ENCODE measurements at places on chromosomes 7 and 10.
A peak's percentile ranks its signal among the peaks of the same experiment; 100 is the strongest.

- DNase-seq: no peak
These were observed 63.9 kb downstream of the PPP1R9A start for GRCh38 chr7:94971051-94971867.

- no peak for DNase-seq
These were observed 10.3 kb downstream of the SLK start for GRCh38 chr10:103977204-103977603.

- DNase-seq: no peak
These were observed 18.0 kb downstream of the SPAG6 start for GRCh38 chr10:22363305-22363704.

GRCh38 chr7:116984917-116985316 lies 31.6 kb downstream of the ST7 start:
- no peak for DNase-seq

- DNase-seq: no peak
These were observed 146.5 kb downstream of the SFMBT2 start for GRCh38 chr10:7264313-7264756.

- DNase-seq: peak; percentile 5
These were observed 554 bp downstream of the CSGALNACT2 start for GRCh38 chr10:43138757-43139241.

- DNase-seq: no peak
These were observed 427.2 kb upstream of the KLF6 start for GRCh38 chr10:4212111-4212630.

DNA sequence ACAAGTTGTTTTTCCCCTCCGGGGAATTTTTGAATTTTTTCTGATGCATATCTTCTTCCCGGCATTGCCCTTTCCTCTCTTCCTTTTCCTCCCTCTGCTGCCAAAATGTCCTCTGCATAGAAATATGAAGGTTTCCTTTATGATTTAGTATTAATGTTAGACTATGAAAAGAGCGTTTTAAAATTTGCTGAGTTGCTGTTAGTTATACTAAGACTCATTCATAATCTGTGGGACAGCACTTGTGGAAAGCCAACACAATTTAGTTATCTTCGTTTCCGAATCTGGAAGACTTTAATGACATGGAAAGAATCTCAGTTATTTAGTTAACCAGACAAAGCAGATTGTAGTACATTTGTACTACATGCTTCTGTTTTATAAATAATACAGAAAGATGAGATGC lies 25.0 kb downstream of the POU6F2 start:
- DNase-seq: no peak

DNA sequence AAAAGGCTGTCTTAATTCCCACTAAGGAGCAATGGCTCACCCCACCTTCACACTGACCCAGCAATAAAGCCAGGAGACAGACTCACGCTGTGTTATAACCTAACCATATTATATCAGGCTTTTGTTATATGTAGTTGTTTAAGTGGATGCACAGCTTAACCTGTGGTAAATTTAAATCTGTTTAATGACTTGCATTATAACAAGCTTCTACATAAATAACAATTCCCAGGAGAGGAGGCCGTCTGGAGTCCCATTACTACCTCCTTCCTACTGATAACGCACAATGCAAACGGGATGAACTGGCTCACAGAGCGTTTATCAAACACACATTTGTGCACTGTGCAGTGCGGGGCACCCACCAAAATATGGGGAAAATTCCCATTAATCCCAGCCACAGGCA lies 102.1 kb upstream of the MGMT start:
- no peak for DNase-seq

GRCh38 chr7:21908746-21909145 lies 37.0 kb downstream of the CDCA7L start:
- DNase-seq: no peak

DNA sequence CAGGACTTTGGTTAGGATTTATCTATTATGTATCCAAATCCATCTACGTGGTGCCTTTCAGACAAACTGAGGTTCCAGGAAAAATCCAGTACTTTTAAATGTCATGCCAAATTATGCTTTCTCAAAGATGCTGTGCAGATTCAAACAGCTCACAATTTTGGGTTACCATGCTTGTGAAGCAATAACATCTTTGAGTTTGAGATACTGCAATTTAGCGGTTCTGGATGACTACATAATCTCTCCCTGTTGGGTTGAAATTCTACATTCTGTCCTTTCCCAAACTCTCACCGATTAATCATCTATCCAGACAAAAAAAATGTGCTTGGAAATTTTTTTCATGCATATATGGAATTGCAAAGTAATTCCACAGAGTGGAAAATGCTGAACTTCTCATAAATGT lies 3.5 kb downstream of the RHOBTB1 start:
- no peak for DNase-seq

- no peak for DNase-seq
These were observed 1.1 kb downstream of the TTYH3 start for GRCh38 chr7:2632733-2633537.

GRCh38 chr10:68165643-68166042 lies 56.4 kb downstream of the MYPN start:
- no peak for DNase-seq

- DNase-seq: no peak
These were observed 316.8 kb upstream of the CHRM2 start for GRCh38 chr7:136551618-136552017.

DNA sequence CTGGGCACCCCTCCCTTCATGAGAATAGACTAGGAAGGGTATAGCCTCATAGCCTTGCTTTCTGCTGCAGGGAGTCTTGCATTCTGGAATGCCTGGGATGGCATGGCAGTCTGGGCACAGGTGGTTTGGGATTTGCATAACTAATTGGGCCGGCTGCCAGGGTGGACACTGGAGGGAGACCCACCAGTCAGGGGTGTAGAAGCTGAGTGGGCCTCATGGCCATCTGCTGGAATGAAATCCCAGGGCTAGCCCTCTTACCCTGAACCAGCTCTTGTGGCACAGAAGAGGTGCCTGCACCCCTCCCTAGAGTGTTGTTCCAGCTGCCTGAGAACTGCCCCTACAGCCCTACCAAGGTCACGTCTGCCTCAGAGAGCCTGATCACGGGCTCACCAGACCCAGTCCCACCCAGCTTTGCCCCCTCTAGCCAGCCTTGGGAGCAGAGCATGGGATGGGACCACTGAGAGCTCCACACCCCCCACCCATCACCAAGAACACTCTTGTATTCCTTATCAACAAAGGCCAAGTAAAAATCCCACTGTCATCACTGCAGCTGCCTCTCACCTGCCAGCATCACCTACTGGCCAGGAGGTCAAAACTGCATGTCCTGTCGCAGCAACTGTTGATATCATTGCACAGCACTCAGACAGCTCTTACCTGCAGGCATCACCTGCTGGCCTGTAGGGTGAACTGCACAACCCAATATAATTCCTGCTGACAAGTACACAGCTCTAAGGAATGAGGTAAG lies 148.9 kb downstream of the ZEB1 start:
- DNase-seq: no peak

DNA sequence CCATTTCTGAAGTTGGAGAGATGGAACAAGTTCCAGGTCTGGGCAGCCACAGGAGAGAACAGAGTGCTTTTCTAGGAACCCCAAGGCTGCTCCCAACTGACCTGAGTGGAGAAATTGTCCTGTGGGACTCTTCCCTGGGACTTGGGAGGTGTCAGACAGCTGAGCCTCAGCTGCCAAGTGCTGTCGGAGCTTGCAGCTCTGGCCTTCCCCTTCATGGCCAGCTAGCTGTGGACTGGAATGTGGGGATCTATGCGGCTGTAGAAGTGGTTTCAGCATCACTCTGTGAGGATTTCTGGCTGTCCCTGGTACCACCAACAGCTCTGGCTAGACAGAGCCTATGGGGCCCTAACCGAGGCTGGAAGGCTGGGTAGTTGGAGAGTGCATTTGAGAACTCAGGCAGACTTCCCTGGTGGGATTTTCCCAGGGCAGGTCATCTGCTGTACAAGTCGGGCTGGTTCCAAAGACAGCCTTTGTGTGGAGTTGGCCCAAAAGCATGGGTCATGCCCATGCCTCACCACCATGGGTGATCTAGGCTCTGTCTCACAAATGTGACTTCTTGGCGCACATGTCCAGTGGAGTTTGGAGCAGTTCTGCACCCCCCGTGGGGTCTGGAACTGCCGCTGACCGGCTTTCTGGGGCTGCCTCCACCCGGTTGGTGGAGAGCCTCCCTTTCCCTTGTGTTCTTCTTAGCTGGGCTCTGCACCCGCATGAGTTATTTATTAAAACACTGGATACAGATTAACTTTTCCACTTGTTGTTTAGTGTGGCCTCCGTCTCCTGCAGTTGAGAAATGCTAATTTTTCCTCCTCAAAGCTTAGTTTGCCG lies 10.9 kb downstream of the SUFU start:
- DNase-seq: no peak

DNA sequence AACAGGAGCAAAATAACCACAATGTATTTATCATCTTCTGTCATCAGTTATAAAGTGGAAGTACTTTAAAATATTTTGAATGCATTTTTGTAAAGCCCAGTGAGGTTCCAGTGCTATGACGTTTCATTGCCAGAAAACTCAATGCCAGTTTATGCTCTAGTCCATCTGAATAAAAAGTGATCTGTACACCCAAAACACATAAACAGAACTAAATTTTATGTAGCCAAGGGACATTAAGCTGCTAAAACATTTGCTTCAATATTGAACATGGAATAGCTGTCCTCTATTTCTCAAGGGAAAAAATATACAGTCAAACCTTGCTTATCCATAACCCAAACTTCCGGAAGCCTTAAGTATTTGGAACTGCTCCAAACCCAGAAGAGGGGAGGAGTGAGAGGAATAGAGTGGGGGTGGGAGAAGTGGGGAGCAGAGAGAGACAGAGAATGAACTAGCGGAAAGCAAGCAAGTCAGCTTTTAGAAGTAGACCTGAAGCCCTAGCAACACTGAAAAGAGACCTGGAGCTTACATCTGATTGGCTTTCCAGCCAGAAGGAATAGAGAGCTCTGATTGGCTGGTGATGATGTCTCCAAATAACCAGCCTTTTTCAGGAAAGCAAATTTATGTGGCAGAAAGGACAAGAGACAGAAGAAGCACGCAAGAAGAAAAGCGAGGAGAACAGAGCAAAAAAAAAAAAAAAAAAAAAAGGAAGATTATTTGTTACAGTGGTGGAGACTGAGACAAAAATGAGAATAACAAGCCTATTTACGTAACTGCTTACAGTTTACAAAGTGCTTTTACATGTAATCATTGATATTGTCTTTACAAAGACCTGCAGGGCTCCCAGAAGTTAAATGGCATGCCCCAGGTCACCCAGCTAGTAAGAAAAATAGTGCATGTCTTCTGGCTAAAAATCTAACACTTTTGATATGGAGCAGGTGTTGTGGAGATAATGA lies 196.0 kb downstream of the RNLS start:
- no peak for DNase-seq

DNA sequence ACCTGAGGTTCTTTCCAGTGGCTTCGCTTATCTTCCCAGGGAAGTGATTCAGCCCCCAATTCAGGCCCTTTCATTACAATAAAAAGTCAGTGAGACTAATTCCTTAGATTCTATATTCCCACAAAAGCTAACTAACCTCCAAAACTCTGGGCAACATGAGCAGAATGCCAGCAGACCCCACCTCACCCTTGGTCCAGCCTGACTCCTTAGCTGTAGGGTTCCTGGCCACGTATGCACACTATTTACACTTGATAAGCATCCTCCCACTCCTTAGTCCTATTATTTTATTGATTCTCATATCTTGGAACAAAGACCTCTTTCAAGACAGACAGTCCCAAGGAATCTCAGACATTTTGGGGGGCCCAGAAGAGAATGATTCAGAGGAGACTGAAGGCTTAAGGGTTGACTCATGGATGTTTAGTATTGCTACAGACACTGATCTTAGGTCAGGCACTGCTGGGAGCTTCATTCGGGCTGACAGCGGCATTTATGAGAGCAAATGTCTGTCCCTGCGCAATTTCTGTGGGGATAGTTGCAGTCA lies 162.6 kb upstream of the GDF10 start:
- no peak for DNase-seq

GRCh38 chr7:83786858-83787257 lies 137.9 kb upstream of the SEMA3E start:
- DNase-seq: no peak

DNA sequence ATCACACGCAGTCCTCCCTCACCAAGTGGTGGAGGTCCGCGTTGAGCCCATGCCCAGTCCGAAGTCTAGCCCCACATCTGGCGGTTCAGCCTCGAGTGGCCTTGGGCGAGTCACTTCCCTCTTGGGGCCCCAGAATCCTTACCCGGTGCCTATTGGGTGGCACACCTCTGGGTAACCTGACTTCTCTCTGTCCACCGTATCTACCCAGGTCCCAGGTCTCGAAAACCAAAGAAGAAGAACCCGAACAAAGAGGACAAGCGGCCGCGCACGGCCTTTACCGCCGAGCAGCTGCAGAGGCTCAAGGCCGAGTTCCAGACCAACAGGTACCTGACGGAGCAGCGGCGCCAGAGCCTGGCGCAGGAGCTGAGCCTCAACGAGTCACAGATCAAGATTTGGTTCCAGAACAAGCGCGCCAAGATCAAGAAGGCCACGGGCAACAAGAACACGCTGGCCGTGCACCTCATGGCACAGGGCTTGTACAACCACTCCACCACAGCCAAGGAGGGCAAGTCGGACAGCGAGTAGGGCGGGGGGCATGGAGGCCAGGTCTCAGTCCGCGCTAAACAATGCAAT lies 4.3 kb downstream of the EN2 start:
- DNase-seq: no peak

GRCh38 chr10:56653289-56653688 lies 292.2 kb upstream of the ZWINT start:
- DNase-seq: no peak

- DNase-seq: no peak
These were observed 179.3 kb downstream of the PFKFB3 start for GRCh38 chr10:6382081-6382480.

GRCh38 chr7:88759230-88760135 lies at the start of gene ZNF804B:
TSS of gene ZNF804B (plus strand) at chr7:88759700. CDS start at chr7:88759977, 277 bp downstream.
- no peak for DNase-seq

GRCh38 chr10:106182542-106182941 lies 982.0 kb downstream of the SORCS1 start:
- DNase-seq: no peak

DNA sequence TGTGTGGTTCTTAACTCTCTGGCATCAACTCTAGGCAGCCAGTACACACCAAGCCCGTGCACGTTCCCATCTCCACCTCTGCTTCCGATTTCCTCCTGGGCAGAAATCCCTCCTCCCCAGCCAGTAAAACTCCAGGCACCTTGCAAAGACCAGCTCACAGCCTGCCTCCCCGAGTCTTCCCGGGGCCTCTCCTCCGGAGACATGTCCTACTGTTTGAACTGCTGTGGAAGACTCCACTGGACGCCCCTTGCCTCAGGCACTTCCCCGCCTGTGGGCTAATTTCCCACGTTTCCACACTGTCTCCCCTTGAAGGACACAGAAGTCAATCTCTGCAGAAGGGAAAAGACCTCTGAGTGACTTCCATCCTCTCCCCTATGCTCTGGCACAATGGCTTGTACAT lies 210.7 kb upstream of the FRMD4A start:
- DNase-seq: no peak
